CD4-positive, alpha-beta memory T cell (primary cell): ENCODE measurements at places on chromosomes 5 and 9. TPM values are rescaled to one million over a fixed set of nuclear protein-coding genes. Genes with fewer than 3 reads are reported as not detected.
A peak's percentile ranks its signal among the peaks of the same experiment; 100 is the strongest.

NTNG2 gene
- total RNA-seq: 8.8 TPM

GRCh38 chr5:18305288-18305924 lies 671.1 kb downstream of the TAF11L14 start:
- no peaks in the 10 kb centered on the region for H3K27me3 ChIP-seq
- no peak for DNase-seq
- no peaks in the 10 kb centered on the region for H3K4me1 ChIP-seq
- no peak overlapping the region for H3K27ac ChIP-seq

OTP gene
- total RNA-seq: not detected

DNA sequence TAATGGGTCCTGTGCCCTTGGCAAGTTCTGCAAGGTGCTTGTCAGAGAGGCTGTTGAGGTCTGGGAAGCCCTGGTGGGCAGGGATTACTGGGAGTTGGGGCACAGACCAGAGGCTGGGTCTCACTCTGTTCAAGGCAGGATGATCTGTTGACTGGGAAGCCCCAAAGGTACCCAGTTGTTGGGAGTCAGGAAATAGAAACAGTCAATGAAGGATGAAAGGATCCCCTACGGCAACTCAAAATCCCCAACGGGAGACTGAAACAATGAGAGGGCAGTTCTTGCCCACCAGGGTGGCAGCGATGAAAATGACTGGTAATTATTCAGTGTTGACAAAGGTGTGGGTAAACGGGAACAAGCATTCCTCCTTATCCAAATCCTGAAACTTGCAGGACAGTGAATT lies 31.2 kb downstream of the BNIP1 start:
- H3K27me3 ChIP-seq: no peaks in the 10 kb centered on the region
- no peaks in the 10 kb centered on the region for H3K4me1 ChIP-seq
- H3K27ac ChIP-seq: no peak overlapping the region

GRCh38 chr5:97087138-97087537 lies 55.3 kb downstream of the LIX1 start:
- H3K27ac ChIP-seq: no peak overlapping the region
- no peaks in the 10 kb centered on the region for H3K36me3 ChIP-seq
- H3K27me3 ChIP-seq: no peaks in the 10 kb centered on the region
- H3K4me3 ChIP-seq: no peak overlapping the region
- no peak for DNase-seq

SEC24A gene
- total RNA-seq: 16.6 TPM

GRCh38 chr9:132802121-132802795 lies 75.8 kb downstream of the AK8 start:
- H3K27ac ChIP-seq: no peak overlapping the region
- no peak for DNase-seq
- H3K36me3 ChIP-seq: no peaks in the 10 kb centered on the region
- peaks cover 7% of the 10 kb centered on the region for H3K4me1 ChIP-seq
- no peak overlapping the region for H3K4me3 ChIP-seq

GRCh38 chr5:72149742-72150141 lies 42.5 kb downstream of the MAP1B start:
- no peak for DNase-seq
- no peak overlapping the region for H3K4me3 ChIP-seq
- H3K27ac ChIP-seq: no peak overlapping the region
- H3K4me1 ChIP-seq: no peaks in the 10 kb centered on the region
- H3K27me3 ChIP-seq: no peaks in the 10 kb centered on the region

DNA sequence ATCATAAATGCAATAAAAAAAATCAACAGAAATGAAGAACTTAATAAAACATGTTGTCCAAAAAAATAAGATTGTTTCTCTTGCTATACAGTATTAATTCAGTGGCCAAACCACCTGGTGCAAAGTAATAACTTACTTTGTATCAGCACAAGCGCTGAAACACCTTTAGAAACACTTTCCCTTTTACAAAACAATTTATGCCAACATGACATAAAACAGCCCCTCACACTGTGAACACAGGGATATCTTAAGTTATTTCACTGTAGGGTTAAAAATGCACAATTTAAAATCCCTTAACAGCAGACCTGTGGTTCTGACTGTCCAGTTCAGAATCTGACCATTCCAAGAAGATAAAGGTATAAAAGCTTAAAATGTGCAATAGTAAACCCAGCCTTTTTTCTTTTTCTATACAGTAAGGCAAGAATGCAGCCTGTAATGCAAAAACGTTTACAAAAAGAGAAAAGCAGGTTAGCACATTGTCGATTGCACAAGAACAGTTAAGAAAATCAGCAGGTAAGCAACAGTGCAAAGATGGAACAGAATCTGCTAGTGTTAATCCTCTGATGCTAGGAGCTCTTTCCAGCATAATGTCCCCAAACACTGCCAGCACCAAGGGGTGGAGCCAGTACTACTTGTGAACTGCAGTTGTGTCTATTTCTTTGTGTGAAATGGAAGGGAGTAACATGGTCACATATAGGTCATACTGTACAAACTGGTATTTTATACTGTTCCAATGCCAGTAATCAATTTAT lies 21.6 kb downstream of the RAB14 start:
- no peak for DNase-seq
- H3K4me1 ChIP-seq: peaks cover 15% of the 10 kb centered on the region
- H3K27ac ChIP-seq: no peak overlapping the region
- no peaks in the 10 kb centered on the region for H3K27me3 ChIP-seq
- H3K4me3 ChIP-seq: no peak overlapping the region

GRCh38 chr5:143131972-143132371 lies 271.5 kb downstream of the NR3C1 start:
- no peak overlapping the region for H3K4me3 ChIP-seq
- H3K27me3 ChIP-seq: no peaks in the 10 kb centered on the region
- H3K36me3 ChIP-seq: no peaks in the 10 kb centered on the region
- no peak for DNase-seq
- no peak overlapping the region for H3K27ac ChIP-seq
- no peaks in the 10 kb centered on the region for H3K4me1 ChIP-seq

TICAM2 gene
- total RNA-seq: 1.6 TPM

- DNase-seq: no peak
- H3K4me1 ChIP-seq: no peaks in the 10 kb centered on the region
- H3K27ac ChIP-seq: no peak overlapping the region
- no peaks in the 10 kb centered on the region for H3K27me3 ChIP-seq
- no peak overlapping the region for H3K4me3 ChIP-seq
These were observed 130.0 kb downstream of the LHFPL2 start for GRCh38 chr5:78518365-78519197.

SLC6A18 gene
- not detected for total RNA-seq

- no peak overlapping the region for H3K27ac ChIP-seq
- no peak overlapping the region for H3K4me3 ChIP-seq
- no peaks in the 10 kb centered on the region for H3K4me1 ChIP-seq
- peaks cover 3% of the 10 kb centered on the region for H3K27me3 ChIP-seq
- no peak for DNase-seq
These were observed 161.4 kb upstream of the GAS1 start for GRCh38 chr9:87108661-87109060.

DAPK1 gene
- 2.2 TPM for total RNA-seq

DNA sequence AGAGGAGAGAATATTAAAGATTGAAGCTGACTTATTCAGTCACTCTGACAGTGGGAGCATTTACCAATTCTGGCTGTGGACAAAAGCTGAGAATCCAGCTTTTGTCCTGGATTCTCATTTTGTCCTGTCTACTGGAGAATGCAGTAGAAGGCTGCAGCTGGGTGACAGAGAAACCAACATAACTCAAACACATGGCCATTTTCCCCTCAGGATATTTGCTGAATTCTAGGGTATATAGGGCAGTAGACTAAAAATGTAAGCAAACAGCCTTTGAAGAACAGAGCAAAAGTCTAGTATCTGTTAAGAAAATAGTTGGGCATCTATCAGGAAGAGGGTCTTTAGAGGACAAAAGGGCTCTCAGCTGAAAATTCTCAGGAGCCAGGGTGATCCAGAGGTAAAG lies 20.6 kb downstream of the ZNF484 start:
- peaks cover 3% of the 10 kb centered on the region for H3K4me1 ChIP-seq
- H3K27me3 ChIP-seq: no peaks in the 10 kb centered on the region
- no peak for DNase-seq

- H3K27ac ChIP-seq: no peak overlapping the region
- H3K36me3 ChIP-seq: no peaks in the 10 kb centered on the region
- H3K4me1 ChIP-seq: peaks cover 64% of the 10 kb centered on the region
- DNase-seq: no peak
These were observed 97.0 kb upstream of the SPRY4 start for GRCh38 chr5:142421621-142422397.

GRCh38 chr5:140346348-140347221 lies at the start of gene HBEGF:
Gene HBEGF (minus strand): TSS chr5:140346603. CDS start chr5:140346328, 275 bp downstream.
- peak; percentile 38 for DNase-seq
- H3K36me3 ChIP-seq: no peaks in the 10 kb centered on the region
- peak within 1 kb of the TSS; percentile 28 for H3K4me3 ChIP-seq
- no peaks in the 10 kb centered on the region for H3K27me3 ChIP-seq
- H3K27ac ChIP-seq: peak within 1 kb of the TSS; percentile 27
- H3K4me1 ChIP-seq: peaks cover 43% of the 10 kb centered on the region

GRCh38 chr9:27880156-27880555 lies 306.9 kb upstream of the C9orf72 start:
- H3K4me1 ChIP-seq: no peaks in the 10 kb centered on the region
- H3K4me3 ChIP-seq: no peak overlapping the region
- no peaks in the 10 kb centered on the region for H3K36me3 ChIP-seq
- H3K27ac ChIP-seq: no peak overlapping the region

- H3K27me3 ChIP-seq: no peaks in the 10 kb centered on the region
- no peak overlapping the region for H3K27ac ChIP-seq
- H3K4me1 ChIP-seq: no peaks in the 10 kb centered on the region
- H3K36me3 ChIP-seq: no peaks in the 10 kb centered on the region
These were observed 180.7 kb upstream of the RAI14 start for GRCh38 chr5:34475249-34475966.

AGXT2 gene
- total RNA-seq: not detected

KIF4B gene
- total RNA-seq: not detected

DNA sequence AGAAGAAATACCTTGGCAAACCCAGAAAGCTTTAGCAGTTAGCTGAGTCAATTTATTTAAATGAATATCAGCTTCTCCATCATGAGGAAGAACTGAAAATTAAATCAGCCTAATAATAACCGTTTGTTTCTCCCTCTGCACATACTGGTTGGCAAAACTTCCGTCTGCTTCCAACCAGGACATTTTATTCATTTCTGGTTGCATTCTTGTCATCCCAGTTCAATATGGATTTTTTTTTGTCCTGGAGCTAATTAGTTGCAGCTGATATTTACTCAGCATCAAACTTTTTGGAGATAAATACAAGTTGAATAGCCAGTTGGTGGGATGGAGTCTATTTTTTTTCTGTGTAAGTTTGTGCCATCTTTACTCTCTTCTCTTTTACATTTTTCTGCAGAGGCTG lies 126.5 kb upstream of the GDNF start:
- H3K4me1 ChIP-seq: no peaks in the 10 kb centered on the region
- DNase-seq: no peak
- no peaks in the 10 kb centered on the region for H3K27me3 ChIP-seq
- H3K36me3 ChIP-seq: no peaks in the 10 kb centered on the region
- H3K4me3 ChIP-seq: no peak overlapping the region

GRCh38 chr9:95669253-95669652 lies 152.5 kb upstream of the PTCH1 start:
- DNase-seq: no peak
- H3K4me3 ChIP-seq: no peak overlapping the region
- H3K27me3 ChIP-seq: no peaks in the 10 kb centered on the region

DNA sequence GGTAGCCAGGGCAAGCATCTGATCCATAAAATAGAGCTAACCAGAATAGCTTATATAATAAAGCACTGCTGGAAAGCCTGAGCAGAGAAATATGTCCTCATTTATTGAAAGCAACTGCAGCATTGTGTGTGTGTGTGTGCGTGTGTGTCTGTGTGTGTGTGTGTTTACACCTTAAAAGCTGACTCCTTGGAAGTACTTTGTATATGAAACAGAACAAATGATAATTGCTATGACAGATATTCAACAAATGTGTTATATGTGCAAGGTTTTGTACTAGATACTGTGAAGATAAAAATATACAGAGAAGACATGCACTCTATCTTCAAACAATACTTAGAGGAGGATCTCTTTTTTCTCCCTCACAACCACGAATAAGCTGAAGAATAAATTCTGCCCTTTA lies 22.0 kb upstream of the IFNE start:
- no peak for DNase-seq
- no peak overlapping the region for H3K4me3 ChIP-seq
- no peak overlapping the region for H3K27ac ChIP-seq

CORO2A gene
- 8.3 TPM for total RNA-seq

TRIP13 gene
- 1.0 TPM for total RNA-seq

DNA sequence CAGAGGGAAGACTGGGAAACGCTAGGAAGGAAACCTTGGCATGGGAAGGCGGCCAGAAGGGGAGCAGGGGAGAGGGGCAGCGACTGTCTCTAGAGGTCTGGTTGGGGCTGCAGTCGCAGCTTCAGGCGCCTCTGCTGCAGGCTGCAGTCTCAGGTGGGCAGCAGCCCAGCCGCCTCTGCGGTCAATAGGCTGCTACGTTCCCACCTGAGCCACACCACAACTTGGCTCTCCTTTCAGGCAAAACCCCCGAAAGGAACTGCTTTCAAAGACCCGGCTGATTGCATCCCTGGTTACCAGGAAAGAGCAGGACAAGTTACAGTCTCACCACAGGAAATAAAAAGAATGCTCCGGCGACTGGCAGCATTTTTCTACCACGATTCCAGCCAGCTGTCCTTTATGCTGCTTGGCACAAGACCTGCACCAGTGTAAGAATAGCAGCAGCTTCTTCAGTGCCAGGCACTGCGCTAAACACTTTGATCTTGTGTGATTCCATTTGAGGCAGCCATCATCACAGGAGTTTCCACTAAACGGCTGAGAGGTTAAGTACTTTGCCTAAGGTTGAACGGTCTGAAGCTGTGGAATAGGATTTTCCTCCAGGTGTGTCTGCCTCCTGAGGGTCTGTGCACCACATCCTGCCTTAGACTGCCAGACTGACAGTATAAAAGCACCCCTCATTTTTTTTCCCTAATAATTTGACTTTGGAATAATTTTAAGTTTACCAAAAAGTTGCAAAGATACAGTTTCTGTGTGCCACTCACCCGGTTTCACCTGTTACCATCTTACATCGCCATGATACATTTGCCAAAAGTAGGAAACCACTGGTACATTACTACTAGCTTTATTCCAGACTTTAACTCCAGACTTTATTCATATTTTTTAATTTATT lies 7.5 kb downstream of the RPS14 start:
- no peaks in the 10 kb centered on the region for H3K27me3 ChIP-seq
- no peak for DNase-seq
- peaks cover 10% of the 10 kb centered on the region for H3K4me1 ChIP-seq
- no peak overlapping the region for H3K27ac ChIP-seq

- no peak for DNase-seq
- no peak overlapping the region for H3K4me3 ChIP-seq
- no peaks in the 10 kb centered on the region for H3K36me3 ChIP-seq
- H3K27ac ChIP-seq: no peak overlapping the region
- no peaks in the 10 kb centered on the region for H3K27me3 ChIP-seq
These were observed 60.3 kb downstream of the ACTBL2 start for GRCh38 chr5:57422341-57422740.

- H3K27ac ChIP-seq: no peak overlapping the region
- H3K4me3 ChIP-seq: no peak overlapping the region
- H3K27me3 ChIP-seq: no peaks in the 10 kb centered on the region
- no peaks in the 10 kb centered on the region for H3K36me3 ChIP-seq
These were observed 13.2 kb upstream of the HSPB3 start for GRCh38 chr5:54442271-54442670.

FOXD4L5 gene
- total RNA-seq: 0.67 TPM

TRIM7 gene
- 3.3 TPM for total RNA-seq

DNA sequence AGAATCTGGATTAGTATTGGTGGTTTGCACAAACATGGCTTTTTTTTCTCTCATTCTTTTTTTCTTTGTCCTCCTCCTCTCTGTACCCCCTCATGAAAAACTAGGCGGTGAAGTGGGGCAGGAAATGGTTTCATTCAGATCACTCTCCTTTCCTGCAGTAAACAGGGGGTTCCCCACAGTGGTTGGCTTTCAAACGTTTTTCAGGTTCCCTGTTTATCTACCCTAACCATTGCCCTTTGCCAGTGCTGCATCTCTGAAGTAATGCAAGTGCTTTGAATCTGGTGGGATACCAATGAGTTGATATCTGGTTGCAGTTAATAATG lies 29.8 kb downstream of the NR4A3 start:
- H3K4me1 ChIP-seq: peaks cover 22% of the 10 kb centered on the region
- DNase-seq: peak; percentile 67
- H3K4me3 ChIP-seq: no peak overlapping the region
- H3K27me3 ChIP-seq: no peaks in the 10 kb centered on the region
